ENCODE measurements at places on chromosomes 11 and 22.

- no peak for DNase-seq
These were observed 68.5 kb upstream of the CARD18 start for GRCh38 chr11:105208019-105208418.

GRCh38 chr11:118537409-118537980 is 6.5 kb downstream of the TMEM25 start:
- DNase-seq: no peak

- DNase-seq: no peak
These were observed 440.1 kb upstream of the CCDC90B start for GRCh38 chr11:83726316-83726715.

GRCh38 chr11:124724979-124725718 is 14.6 kb upstream of the NRGN start:
- DNase-seq: no peak

- no peak for DNase-seq
These were observed 328.7 kb downstream of the SOX6 start for GRCh38 chr11:16027621-16028020.

GRCh38 chr11:134118006-134118405 is 49.1 kb downstream of the JAM3 start:
- no peak for DNase-seq

DNA sequence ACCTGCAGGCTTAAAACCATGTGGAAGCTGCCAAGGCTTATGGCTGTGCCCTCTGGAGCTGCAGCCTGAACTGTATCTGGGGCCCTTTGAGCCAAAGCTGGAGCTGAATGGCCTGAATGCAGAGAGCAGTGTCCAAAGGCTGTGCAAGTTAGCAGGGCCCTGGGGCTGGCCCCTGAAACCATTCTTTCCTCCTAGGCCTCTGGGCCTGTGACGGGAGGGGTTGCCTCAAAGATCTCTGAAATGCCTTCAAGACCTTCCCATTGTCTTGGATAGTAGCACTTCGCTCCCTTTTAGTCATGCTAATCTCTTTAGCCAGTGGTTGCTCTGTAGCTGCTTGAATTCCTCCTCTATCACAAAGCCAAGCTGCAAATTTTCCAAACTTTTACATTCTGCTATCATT is 12.8 kb upstream of the IFTAP start:
- no peak for DNase-seq

GRCh38 chr11:79390477-79390876 is 50.4 kb downstream of the TENM4 start:
- no peak for DNase-seq

GRCh38 chr11:11170352-11171084 is 182.5 kb downstream of the CSNK2A3 start:
- no peak for DNase-seq

DNA sequence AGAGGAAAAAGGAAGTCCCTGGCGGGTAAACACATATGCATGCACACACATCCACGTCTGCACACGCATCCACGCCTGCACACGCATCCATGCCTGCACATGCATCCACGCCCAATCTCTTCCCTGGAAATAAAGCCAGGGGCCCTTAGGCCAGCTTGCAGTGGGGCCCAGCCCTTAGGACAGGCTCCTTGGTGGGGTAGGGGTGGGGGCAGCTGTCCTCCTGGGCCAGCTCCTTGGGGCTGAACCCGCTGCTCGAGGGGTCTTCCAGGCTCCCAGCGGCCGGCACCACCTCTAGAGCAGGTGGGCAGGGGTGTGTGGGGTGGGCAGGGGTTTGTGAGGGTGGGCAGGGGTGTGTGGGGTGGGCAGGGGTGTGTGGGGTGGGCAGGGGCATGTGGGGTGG is 1.9 kb downstream of the C11orf21 start:
- no peak for DNase-seq

DNA sequence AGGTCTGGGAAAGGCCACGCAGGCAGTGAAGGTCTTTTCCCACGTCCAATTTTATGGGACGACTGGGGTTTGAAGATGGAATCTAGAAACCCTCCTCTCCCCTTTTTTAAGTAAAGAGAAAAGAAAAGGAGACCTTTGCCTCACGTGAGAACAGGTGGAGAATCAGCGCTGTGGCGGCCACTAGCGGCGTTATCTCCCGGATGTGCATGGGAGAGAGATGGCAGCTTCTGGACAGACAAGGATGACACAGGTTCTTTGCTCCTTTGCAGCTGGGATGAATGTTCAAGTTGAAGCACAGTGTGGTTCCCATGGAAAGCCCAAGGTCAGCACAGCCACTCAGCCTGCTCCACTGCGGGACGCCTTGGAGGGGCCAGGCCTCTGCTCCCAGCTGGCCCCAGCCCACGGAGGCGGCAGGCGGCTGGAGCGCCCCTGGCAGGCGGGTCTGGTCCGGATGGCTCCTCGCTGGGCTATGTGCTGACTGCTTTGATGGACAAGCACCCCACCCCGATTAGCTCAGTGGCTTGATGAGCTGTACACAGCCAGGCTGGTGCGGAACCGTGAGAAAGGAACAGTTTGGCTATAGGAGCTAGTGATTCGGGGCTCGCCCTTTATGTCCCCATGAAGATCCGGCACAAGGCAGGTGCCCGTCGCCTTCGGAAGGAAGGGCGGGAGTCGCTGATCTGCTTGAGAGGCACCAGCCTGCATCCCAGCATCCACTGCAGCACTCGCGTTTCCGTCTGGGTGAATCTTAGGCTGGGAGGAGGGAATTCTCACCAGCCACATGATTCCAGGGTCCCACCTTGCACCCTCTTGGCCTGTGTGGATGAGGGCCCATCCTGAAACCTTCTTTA is 14.5 kb upstream of the BID start:
- no peak for DNase-seq

- no peak for DNase-seq
These were observed 23.6 kb upstream of the UPB1 start for GRCh38 chr22:24471570-24471969.

DNA sequence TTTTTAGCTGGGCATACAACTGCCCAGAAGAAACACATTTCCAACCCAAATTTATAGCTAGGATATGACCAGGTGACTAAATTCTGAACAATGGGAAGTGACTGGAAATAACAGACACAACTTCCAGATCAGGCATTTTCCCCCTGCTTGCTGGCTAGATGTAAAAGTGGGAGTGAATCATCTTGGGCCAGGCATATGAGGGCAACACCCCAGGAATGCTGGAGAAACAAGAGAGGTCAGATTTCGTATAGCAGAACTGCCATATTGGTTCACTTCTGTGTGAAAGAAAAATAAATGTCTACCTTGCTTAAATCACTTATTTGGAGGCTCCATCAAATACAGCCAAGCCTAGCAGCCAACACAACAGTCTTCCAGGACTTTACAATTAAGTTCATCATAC is 7.4 kb downstream of the ATL3 start:
- no peak for DNase-seq

- DNase-seq: no peak
These were observed 509.4 kb upstream of the RAG2 start for GRCh38 chr11:37107415-37107814.

GRCh38 chr11:45147891-45148675 is 1.6 kb downstream of the PRDM11 start:
- no peak for DNase-seq

GRCh38 chr11:94740083-94741021 is 27.8 kb upstream of the AMOTL1 start:
- no peak for DNase-seq

DNA sequence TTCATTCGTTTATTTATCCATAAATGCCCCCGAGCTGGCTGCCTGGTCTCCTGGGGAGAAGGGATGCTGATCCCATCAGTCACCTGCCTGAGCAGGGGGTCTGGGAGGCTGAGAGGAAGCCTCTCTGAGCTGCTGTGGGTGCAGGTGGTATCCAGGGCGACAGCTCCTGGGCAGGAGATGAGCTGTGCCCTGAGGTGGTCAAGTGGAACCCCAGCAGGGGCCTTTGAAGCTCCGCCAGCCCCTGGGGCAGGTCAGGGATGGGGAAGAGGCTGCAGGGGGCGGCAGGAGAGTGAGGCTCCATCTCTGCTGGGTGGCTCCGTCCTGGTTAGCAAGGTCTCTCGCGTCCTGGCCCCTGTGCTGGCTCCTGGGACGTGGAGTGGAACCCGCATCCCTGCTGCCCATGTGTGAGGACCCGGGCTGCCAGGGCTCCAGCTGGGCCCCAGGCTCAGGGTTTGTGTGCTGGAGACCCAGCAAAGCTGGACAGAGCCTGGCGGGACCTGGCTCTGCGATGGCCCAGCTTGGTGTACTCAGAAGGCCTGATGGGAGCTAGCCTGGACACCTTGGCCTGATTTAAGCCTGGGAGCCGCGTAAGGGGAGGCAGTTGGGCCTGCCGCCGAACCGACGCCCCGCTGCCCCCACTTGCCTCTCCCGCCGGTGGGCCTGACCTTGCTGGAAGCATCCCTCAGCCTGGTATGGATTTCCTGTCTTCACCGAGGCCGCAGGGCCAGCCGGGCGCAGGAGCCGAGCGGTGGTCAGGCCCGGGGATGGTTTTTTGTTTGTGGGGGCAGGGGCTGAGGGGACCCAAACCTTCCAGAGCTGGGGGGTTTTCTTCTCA is 44.5 kb downstream of the RTN4R start:
- DNase-seq: no peak

GRCh38 chr11:64607381-64607985 is 16.5 kb downstream of the SLC22A12 start:
- DNase-seq: no peak

- DNase-seq: no peak
These were observed 142.4 kb downstream of the DSCAML1 start for GRCh38 chr11:117654281-117655255.

DNA sequence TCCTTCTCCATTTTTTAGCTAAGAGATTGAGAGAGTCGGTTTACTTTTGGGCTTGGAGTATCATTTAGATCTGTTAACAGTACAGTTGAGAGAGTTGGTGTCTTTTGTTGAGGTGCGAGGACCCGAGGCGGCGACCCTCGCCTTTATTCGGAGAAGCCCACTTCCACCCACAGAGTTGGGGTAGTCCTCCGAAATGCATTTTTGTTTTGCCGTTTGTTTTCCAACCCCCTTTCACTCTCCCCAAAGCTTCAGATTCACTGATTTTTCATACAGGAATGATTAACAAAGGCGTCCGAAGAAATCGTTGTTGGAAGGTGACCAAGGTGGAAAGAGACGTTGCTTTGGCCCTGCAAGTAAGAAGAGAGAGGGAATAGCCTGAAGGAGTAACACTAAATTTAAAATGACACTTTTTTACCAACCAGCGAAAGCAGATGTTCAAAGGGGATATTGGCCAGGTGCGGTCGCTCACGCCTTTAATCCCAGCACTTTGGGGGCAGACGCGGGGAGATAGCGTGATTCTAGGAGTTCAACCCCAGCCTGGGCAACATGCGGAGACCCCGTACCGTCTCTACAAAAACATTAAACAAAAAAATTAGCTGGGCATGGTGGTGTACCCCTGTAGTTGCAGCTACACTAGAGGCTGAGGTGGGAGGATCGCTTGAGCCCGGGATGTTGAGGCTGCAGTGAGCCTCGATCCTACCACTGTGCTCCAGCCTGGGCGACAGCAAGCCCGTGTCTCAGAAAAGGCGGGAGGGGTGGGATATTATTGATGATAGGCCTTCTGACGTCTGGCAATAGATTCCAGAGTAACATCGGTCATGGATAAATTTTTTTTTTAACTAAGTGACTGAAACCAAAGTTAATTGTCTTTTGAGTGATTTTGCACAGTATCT is 899 bp upstream of the RAB30 start:
- DNase-seq: no peak

DNA sequence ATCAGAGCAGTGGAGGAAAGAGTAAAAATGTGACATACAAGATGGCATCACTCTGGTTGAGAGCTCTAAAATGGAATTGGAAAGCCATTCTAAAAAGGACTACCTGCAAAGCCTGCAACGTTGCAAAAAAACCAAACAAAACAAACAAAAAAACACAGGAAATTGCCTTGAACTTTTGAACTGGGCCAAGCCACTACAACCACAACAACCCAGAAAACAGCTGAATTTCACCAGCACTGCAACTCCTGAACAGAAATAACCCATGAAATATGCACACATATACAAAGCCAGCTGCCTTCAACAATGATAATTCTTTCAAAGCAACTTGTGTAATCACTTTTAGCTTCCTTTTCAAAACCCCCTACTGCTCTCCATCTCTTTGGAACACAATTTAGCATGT is 326.6 kb upstream of the LRRC4C start:
- no peak for DNase-seq

- peak; percentile 6 for DNase-seq
These were observed 17.5 kb downstream of the FGF3 start for GRCh38 chr11:69801513-69802335.

GRCh38 chr11:61482513-61482912 is 26.0 kb upstream of the LRRC10B start:
- no peak for DNase-seq

DNA sequence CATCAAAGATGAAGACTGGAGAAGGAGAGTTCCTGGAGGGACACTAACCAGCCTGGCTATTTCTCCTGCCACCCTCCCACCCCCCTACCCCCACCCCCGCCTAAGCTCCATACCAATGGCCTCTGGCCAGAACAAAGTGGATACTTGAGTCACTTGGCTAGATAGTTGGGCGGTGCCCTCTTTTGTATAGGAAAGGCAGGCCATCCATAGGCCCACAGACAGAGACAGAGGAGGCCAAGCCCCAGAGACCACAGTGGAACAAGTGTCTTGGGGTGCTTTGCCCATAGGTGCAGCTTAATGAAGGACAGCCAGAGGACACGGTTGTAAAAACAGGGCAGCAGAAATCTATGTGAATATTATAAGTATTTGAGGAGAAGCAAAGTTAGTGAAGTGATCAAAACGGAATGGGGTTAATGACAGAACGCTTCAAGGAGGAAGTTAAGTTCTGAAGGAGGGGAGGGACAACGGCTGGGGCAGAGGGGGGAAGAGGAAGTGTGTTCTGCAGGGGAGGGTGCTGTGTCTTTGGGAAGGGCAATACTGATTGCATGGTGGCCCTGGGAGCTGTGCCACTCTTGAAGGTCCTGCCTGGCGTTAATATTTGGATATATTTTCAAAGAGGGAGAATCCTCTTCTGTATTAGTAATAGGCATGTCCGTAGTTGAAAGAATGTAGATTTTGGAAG is 32.7 kb downstream of the FLI1 start:
- peak; percentile 40 for DNase-seq

DNA sequence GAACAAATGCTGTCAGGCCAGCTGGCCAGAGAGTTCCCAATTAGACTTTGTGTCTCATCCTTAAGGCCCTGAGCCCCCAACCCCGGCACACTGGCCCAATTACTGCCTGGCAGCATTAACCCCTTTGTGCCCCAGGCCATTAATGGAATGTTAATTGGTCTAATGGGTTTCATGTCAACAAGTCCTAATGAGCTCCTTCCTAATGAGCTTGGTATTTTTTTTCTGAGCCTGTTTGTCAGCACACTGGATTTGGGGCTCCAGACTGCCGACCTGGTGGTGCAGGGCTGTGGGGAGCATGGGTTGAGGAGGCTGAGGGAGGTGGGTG is 148.8 kb downstream of the FEZ1 start:
- no peak for DNase-seq

- DNase-seq: peak; percentile 48
These were observed 11.9 kb downstream of the B3GNT6 start for GRCh38 chr11:77046060-77046501.

DNA sequence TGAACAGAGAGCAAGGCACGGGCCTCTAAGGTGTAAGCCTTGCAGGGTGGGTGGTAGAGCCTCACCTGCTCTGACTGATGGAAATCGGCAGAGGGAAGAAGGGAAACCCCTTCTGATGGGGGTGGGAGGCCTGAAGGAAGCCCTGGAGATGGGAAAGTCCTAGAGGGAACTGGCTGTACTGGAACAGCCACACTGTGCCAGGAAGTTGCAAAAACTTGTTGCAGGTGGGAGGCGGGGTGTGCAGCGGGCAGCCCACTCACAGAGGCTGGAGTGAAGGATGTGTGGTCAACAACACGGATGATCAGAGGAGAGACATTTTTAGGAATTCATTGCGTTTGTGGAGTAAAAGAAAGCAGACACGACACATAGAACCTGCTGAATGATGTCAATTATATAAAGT is 91.3 kb downstream of the ZC3H12C start:
- DNase-seq: no peak

- DNase-seq: no peak
These were observed 1.5 kb downstream of the MAP6 start for GRCh38 chr11:75667255-75667830.
